Hindlimb muscle (tissue), 1 donor: ENCODE measurements at places on chromosomes 12 and 14.

DNA sequence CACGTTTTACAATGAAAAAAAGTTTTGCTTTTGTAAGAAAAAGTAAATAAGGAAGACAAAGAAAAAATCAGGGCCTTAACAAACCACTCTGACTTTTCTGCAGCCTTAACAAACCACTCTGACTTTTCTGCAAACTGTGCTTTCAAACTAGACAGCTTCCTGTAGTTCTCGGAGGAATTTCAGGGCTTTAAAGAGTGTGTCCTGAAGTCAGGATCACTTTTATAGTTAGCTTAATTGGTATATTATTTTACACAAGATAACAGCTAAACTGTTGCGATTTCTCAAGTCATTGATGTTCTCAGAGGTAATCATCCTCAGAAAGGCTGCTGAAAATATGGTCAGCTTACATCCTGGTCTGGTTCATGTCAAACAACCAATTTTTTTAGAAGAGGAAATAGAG lies 42.2 kb downstream of the TMEM117 start:
- DNase-seq = no peak

GRCh38 chr14:68284333-68284732 lies 464.8 kb downstream of the RAD51B start:
- DNase-seq = no peak

DNA sequence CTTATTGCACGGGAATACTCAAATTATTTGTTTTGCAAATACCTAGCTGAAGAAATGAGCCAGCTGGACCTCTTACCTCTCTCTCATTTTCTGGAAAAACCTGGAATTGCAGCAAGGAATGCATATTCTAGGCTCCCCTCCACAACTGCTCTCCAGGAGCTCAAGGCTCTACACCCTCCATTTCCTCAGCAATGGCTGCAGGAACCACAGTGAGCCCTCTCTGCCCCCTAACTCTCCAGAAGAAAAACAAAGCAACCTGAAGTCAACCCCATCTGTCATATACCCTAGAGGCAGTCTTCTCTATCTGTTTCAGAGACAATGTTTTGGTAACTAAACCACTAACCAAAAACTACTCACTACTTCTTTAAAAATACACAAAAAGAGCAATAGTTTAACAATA lies 221.6 kb downstream of the SLC25A21 start:
- DNase-seq = no peak

GRCh38 chr14:104785708-104786080 lies 9.9 kb downstream of the AKT1 start:
- DNase-seq = no peak

DNA sequence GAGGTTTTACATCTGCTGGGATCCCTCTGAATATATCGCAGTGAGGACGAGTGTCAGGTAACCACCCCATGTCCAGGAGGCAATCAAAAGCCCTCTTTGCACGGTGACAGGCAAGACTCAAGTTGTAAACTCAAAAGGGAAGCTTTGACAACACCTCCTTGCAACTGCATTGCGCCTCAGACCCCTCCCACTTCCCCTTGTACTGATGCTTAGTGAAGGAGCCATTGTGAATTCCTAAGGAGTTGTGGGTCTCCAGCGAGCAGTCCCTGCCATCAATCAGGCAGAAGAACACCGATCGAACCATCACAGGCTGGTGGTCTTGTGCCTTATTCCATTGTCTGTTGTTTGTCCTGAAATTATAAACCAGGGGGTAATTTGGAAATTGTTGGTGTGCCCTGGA lies 112.6 kb downstream of the CCDC60 start:
- no peak for DNase-seq

GRCh38 chr14:36226164-36226563 lies 49.6 kb upstream of the PTCSC3 start:
- no peak for DNase-seq

GRCh38 chr12:28172434-28173030 lies 17.7 kb upstream of the CCDC91 start:
- DNase-seq = no peak

DNA sequence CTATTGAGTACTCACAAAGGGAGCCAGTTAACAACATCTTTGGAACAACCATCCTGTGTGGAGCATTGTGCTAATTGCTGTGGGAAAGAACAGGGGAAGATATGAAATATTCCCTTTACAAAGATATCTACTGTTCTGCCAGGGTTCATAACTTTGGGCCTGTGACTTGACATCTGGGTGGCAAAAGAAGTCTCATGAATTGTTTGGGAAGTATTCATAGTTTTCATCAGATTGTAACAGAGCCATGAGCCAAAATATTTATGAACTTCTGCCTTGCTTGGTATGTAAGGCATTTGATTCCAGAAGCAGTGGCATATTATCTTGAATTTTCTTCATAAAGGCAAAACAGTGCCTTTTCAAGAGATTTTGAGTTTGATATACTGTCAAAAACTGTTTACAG lies 816.2 kb downstream of the DIO2 start:
- DNase-seq = no peak

DNA sequence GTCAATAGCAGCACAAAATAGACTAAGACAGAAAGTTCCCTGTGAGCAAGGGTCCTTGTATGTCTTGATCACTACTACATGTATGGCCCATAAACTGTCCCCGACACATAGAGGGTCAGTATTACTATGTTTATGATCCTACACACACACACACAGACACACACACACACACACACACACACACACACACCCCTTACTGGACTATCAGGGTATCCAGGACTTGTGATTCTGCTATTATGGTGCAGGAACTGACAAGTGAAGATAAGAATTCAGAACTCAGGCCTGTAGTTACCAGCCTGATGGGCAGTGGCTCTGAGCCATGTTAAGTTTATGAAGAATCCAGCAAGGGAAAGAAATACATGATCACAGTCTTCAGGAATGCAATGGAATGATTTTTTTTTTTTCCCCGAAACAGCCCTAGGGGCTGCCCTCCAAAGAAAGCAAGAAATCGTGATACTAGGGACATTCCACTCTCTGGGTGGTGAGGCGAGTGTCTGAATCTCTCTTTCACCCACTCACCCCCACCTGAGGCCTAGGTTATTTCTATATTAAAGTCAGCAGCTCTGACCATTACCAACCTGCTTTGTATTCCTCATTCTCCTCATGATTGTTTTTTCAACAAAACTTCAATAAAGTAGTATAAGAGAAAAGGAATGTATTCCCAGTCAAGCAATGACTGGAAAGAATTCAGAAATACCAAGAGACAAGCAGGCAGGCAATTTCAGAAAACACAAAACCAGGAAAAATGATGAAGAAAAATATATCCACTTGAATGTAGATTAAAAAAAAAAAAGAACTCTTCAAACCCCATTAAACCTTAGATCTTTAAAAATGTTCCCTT lies 105.8 kb downstream of the AVPR1A start:
- no peak for DNase-seq

- DNase-seq = no peak
Observed at GRCh38 chr12:53928054-53928835, 10.4 kb upstream of the HOXC13 start.

- DNase-seq = no peak
Observed at GRCh38 chr12:68240079-68240478, 13.3 kb downstream of the IL22 start.

DNA sequence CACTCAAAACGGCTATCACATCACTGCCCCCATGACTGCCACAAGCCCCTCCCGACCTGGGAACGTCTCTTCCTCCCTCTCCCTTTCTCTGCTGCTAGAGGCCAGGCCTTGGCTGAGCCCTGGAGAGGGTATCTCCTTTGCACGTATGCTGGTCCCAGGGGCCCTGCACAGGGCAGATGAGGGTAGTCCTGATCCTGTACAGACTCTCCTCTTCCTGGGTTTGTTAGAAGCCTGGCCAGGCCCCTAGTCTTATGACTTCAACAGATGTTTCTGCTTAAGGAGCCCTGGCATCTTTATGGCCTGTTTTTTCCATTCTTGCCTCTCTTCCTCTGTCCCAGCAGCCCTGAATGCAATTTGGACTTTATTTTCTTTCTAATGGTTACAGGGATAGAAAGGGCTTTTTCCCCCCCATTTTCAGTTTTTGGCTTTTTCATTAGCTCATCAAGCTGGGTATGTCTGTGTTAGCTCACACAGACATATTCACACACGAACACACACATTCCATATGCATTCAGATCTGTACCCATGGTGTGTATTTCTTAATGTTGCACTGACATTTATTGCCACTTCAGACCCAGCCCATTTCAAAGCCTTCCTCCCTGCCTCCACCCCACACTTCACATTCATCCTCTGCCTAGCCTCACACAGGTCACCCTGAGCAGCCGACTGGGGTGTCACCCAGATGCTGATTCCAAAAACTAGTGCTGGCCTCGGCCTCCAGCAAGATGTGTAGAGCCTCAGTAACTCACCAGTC lies 203.2 kb downstream of the ZFP36L1 start:
- peak; percentile 87 for DNase-seq

DNA sequence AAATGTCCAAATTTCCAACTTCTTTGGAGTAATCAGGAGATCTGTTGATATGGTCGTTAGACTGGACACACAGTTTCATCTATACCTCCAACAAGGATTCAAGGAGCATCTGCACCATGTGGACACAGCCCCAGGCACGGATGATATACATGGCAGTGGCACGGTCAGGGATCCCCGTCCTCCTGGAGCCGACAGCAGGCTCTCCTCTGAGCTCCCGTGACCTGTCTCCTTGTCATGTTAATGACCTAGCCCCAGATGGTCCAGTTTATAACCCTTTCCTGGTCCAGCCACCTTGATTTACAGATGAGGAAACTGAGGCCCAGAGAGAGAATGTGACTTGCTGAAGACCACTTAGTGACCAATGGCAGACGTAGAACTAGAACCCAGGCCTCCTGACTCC lies 16.5 kb upstream of the SERPINA4 start:
- no peak for DNase-seq

- DNase-seq = no peak
Observed at GRCh38 chr12:71748081-71748850, 6.4 kb upstream of the RAB21 start.

DNA sequence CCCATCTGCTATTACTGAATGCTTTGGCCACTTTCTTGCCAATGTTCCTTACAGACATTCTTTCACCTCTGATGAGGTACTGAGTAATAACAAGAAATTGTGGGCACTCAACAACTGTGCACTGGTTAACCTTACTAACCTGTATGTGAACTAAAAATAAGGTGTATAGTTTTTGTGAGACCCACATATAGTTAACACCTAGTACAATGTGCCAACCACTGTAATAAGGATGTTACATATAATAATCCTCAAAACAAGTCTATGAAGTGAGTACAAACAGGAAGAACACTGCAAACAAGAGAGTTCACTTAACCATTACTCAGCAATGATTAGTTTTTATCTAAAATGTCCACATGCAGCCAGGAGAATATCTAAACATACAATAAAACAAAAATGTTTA lies 4.5 kb downstream of the DDHD1 start:
- no peak for DNase-seq

DNA sequence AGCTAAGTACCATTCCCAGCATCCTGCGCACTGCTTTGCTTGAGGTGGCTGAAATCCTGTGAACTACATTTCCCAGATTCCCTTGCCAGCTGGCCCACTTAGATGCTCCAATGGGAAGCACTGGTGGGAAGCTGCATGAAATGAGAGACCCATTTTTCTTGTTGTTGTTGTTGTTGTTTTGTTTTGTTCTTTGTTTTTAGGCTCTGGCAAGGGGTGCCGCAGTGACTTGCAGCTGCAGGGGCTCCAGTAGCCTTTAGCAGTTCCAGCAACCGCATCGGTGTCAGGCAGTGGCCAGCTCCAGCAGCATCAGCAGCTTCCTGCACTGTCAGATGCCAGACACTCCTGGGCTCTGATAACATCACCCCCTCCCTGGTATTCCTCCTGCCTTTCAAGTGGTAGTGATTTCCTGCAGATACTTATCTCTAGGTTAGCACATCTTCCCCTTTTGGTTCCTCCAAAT lies 8.8 kb upstream of the EGLN3 start:
- DNase-seq = no peak

GRCh38 chr14:104600141-104600643 lies 4.4 kb downstream of the TMEM179 start:
- DNase-seq = peak; percentile 60

DNA sequence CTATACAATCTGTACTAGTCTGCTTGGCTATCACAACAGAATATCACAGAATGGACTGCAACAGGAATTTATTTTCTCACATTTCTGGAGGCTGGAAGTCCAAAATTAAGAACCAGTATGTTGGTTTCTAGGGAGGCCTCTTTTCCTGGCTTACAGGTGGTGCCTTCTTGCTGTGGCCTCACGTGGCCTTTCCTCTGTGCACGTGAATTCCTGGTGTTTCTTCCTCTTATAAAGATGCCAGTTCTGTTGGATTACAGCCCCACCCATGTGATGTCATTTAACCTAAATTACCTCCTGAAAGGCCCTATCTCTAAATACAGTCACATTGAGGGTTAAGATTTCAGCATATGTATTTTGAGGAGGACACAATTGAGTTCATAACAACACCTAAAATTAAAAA lies 32.1 kb upstream of the C2CD5 start:
- no peak for DNase-seq

DNA sequence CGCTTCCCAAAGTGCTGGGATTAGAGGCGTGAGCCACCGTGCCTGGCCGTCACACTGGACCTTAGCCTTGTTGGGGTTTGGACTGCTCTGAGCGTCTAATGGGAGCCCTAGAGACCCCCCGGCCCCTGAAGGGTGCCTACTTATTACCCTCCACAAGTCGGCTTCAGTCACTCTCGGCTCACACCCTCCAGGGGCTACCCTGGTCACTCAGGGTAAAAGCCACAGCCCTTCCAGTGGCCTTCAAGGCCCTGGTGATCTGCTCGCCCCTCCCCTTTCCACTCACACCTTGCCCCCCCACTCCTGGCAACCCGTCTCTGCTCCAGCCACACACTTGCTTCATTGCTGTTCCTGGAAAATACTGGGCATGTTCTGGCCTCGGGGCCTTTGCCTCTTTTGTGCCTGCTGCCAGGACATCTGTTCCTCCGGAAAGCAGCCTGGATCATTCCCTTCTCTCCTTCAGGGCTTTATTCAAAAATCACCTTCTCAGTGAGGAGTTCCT lies 3.6 kb upstream of the MORN3 start:
- peak; percentile 68 for DNase-seq

- DNase-seq = no peak
Observed at GRCh38 chr12:111238075-111238734, 130.7 kb downstream of the PHETA1 start.
